ENCODE measurements at places on chromosomes 3 and 15.
A peak's percentile ranks its signal among the peaks of the same experiment; 100 is the strongest.

DNA sequence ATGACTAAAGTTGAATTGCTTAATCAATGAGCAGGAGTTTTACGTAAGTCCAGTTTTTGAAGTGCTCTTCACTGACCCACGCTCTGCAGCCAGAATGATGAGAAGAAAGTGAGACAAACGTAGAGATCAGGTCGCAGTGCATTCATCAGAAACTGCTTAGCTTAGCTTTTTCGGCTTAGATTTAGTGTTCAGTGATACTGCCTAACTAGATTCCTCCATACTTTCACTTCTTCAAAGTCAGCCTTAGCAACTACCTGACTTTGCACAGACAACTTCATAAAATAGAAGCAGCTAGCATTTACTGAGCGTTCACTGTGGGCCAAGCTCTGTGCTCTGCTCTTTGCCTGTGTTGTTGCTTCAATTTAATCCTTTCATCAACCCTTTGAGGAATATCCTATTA is 116.1 kb downstream of the KCNH8 start:
- DNase-seq, result no peak

GRCh38 chr3:16798738-16799137 is 86.0 kb upstream of the PLCL2 start:
- DNase-seq, result no peak

DNA sequence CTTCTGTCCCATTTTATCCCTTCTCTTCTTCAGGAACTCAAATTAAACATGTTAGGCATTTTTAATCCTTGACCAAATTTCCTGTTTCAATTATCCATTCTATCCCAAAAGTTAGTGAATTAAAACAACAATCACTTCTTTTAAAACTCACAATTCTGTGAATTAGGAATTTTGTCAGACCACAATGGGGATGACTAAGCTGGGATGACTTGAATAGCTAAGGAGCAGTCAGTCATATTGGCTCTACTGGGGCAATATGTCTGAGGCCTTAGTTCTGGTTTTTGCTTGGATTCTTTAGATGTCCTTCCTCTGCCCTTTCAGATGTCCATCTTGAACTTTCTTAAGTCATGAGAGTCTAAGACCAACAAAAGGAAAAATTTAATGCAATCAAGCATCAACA is 178.2 kb upstream of the TGFBR2 start:
- DNase-seq, result no peak

- DNase-seq, result no peak
Observed at GRCh38 chr15:59346951-59347350, 25.7 kb downstream of the MYO1E start.

GRCh38 chr15:81516461-81516860 is 142.4 kb upstream of the TMC3 start:
- DNase-seq, result no peak

DNA sequence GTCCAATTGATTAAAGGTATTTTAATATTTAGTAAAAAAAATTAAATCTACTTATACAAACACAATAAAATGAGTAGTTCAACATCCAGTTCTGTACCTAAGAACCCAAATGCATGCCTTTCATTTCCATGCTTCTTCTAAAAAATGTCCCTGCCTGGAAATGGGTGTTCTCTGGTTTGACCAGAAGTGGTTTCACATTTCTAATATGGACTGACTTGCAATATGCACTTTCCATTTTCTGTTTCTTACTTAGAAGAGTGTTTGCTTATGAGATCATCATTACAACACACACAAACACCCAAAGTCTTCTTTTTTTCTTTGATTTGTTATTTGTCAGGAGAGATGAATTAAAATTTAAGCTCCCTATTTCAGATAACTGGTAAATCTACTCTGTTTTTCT is 879.6 kb downstream of the AGBL1 start:
- DNase-seq, result no peak

DNA sequence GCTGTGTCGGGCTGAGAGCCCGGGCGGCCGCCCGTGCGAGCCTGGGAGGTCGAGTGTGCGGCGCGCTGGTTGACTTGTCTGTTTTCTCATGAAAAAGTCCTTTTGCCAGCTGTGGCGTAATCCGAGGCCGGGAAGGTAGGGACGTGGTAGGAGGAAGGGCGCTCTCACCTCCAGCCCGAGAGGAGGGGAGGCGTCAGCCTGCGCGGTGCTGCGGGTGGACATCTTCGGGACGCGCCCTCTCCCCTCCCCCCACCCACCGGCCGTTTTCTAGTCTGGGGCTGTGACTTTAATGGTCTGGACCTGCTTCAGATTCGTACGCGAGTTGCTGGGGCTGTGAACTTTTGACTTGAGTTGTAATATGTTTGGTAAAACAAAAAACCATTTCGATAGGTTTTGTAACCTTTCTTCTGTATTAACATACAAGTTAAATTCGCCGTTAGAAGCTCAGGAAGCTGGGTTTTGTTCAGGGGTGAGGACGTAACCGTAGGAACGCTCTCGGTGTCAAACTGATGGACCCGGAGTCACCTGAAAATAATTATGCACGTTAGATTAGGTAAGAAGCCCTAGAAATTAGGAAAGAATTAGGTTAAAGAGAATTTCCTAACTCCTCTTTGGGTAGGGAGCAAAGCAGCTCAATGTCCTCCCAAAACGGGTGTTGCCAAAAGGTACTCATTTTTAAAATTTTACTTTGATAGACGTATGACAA is 762 bp downstream of the NCK1 start:
- DNase-seq, result peak; percentile 25

GRCh38 chr3:137845666-137846065 is 81.6 kb downstream of the SOX14 start:
- DNase-seq, result no peak

DNA sequence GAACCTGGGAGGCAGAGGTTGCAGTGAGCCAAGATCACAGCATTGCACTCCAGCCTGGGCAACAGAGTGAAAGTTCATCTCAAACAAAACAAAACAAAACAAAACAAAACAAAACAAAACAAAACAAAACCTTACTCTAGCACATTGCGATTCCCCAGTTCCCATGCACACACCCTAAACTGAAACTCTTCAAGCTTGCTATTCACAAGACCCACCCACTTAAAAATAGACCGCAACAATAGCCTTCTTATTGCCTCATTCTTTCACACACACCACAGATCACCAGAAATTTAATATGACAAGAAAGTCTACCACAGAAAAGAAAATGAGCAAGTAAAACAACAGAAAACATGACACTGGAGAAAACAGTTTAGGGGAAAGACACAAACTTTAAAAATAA is 598.4 kb downstream of the FHIT start:
- no peak for DNase-seq

DNA sequence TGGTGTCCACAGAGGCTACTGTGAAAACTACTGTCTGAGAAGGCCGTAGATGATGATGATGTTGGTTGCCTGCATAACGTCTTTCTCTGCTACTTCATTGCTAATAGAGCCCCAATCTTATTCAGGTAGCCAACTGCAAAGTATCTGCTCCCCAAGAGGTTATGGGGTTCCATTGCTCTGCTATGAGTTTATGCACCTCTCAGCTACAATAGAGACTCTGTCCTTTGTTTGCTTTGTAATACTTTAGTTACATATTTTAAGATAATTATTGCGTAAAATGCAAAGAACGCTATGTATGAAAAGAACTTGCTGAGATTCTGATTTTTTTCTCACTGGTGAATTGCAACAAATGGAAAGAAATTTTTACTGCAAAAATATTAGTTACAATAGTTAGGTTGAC is 27.8 kb upstream of the GMPPB start:
- DNase-seq, result no peak
